ENCODE measurements at places on chromosomes 1 and 21.
A peak's percentile ranks its signal among the peaks of the same experiment; 100 is the strongest.

GRCh38 chr1:236681219-236681618 is 5.1 kb upstream of the ACTN2 start:
- no peak for DNase-seq

DNA sequence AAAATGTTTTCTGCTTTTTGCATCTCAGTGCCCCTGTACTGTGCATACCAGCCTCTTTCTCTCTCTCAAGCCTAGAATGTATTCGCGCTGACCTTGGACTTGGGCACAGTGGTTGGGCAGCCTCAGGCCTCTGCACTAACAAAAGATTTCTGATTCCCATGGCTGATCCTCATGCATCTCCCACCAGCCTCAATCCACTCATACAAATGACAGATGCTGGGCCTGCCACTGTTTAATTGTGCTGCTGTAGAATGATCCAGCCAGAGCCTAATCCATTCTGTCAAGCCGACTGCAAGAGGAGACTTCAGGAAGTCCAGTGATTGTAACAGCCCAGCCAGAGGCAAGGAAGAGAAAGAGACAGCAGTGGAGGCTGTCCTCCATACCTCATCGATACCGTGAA is 180.8 kb downstream of the ASTN1 start:
- DNase-seq: no peak

DNA sequence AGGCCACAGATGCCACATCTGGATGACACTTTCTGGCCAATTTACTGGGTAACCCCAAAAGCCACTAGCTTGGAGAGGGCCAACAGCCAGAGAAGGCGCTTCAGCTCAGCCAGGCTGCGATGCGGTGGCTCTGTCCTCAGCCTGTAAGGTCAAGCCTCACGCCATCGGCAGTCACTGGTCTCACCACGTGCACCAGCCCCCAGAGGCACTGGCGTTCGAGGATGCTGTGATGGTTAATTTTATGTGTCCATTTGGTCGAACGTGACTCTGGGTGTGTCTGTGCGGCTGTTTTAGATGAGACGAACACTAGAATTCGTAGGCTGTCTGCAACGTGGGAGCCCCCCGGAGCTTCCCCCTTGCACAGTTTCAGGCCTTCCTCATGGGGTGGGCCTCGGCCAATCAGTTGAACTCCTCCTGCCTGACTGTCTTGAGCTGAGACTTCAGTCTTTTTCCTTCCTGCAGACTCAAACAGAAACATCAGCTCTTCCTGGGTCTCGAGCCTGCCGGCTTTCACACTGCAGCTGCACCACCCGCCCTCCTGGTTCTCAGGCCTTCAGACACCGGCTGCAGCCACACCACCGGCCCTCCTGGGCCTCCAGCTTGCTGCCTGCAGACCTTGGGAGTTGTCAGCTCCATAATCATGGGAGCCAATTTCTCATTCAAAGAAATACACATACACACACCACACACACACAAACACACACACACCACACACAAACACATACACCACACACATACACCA is 41.6 kb upstream of the SLC45A1 start:
- peak; percentile 50 for DNase-seq

DNA sequence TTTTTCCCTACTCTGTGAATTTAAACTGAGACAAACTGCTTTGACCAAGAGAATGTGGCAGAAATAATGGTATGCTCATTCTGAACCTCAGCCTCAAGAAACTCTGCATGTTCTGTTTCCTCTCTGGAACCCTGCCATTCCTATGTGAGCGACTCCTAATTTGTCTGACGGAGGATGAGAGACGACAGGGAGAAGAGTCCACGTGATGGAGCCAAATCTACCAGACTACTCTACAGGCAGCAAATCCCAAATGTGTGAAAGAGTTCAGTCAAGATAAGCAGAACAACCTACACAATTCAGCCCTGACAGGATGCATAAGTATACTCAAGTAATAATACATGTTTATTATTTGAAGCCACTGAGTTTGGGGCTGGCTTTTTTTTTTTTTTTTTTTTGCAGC is 153.5 kb downstream of the DPYD start:
- DNase-seq: no peak

DNA sequence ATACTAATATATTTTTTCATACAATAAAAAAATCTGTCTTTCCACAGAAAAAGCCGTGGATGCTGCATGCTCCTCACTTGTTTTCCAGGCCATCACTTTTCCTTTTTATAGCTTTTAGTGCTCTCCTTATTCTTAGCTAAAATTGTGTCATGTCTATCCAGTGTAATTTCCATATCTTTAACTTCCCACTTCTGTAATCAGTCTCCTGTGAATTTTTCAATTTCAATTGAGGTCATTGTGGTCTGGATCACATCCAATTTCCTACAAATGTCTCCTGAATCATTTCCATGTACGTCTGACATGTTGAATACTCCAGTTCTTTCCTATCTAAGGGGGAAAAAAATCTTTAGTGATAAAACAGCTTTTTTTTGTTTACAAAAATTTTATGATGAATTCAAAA is 838.2 kb upstream of the B3GALT2 start:
- no peak for DNase-seq

- no peak for DNase-seq
These were observed 1079.8 kb downstream of the ADGRL2 start for GRCh38 chr1:82880506-82880905.

GRCh38 chr1:214702556-214702955 is 99.6 kb downstream of the CENPF start:
- no peak for DNase-seq

DNA sequence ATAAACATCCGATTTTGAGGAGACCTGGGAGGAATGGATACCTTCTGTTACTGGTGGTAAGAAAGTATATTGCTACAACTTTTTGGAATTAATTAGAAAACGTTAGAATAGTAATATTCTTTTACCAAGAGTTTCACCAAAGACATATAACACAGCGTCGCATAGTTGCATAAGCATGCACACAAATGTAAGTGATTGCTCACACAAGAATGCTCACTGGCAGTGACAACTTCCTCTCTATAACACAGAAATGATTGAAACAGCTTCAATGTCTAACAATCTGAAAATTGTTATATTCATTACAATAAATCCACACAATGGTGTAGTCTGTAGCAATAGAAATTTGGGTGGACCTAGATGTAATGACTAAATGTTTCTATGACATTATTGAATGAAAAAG is 998.6 kb downstream of the TTLL7 start:
- no peak for DNase-seq

DNA sequence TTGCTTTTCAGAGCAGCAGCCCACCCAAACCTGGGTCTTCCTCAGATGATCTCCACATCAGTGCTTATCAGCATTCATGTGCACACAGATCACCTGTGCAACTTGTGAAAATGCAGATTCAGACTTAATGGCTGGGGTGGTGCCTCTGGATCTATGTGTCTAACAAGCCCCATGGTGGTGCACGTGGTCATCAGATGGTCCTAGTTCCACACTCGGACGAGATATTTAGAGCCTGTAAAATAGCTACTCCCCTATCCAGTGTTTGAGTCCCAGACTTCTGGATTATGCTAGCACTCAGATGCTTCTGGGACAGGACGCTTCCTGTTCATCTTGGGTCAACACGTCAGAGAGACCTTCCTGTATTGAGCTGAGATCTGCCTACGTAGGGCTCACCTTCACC is 114.2 kb downstream of the LIPI start:
- DNase-seq: no peak

DNA sequence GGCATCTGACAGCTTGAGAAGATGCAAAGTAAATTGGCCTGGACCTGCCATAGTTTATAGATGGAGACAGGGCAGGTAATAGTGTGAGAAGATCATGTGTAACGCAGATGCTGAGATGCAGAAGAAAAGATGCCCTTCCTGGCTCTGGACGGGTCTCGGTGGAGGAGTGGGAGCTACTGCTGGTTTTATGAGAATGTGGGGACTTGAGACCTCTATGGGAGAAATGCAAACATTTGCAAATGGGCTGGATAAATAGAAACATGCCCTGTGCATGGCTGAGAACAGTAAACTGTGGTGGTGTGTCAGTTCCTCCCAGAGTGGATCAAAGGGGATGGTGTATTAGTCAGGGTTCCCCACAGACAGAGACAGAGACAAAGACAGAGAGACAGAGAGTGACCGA is 21.9 kb downstream of the UBASH3A start:
- peak; percentile 63 for DNase-seq

DNA sequence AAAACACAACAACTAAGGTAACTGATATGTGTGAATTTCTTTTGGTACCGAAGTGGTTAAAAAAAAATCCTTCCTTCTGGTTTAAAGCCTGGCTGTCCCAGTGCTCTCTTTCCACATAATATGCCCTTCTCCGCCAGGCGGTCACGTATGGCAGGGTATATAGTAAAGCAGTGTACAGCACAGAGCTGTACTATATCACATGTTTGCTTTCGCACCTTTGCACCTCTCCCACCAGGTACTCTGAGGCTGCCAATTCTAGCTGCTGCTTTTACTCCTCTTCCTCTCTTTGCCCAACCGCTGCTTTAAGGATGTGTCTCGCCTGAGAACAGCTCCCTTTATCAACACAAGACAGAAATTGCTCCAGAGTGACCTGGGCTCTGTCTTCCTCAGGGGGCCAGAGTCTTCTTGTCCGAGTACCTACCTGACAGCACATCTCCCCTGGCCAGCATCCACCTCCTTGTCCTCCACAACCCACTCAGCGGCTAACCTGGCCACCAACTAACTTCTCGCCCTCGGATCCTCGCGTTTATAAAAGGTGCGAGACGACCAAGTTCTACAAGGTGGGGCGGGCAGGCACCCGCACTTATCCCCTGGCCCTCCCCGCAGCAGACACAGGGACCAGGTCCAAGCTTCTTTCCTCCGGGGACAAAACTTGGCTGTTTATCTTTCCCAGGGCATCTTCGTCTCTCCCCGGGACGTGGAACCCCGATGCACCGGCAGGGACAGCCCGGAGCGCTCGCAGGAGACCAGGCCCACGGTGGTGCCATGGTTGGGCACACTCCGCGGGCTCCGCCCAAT is 1.6 kb downstream of the COLGALT2 start:
- DNase-seq: no peak

DNA sequence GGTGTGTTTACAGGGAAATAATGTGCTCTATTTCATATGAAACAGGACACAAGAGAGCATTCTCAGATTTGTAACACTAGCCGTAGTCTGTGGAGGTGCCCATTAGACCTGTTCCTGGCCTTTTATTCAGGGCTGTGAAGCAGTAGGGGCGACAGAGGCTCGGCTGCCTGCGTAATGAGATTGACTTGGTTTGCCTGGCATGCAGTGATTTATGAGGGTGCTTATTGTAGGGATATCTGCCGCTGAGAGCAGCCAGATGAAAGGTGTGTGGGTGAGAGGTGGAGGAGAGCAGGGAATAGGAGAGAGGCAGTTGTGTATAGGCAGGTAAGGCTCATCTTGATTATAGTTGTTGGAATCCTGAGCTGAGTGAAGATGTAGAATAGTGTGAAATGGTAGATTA is 51.3 kb downstream of the DNAJC6 start:
- DNase-seq: no peak

- DNase-seq: no peak
These were observed 2.8 kb upstream of the PHLDA3 start for GRCh38 chr1:201471772-201472171.

DNA sequence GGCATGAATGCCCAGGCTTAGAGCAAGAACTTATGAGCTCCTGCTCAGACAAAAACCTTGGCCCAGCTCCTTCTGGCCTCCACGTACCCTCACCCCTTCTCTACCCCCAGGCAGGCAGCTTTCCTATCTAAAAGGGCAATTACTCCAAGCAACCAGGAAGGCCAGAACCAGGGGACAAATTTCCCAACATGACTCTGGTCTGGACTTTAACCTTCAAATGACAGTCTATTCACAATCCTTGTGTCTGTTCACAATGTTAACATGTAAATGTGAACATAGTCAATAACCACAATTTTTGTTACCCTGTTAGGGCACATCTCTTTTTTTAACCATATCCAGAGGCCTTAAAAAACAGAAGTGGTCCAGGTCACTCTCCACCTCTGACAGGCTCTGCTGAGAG is 64.4 kb upstream of the LAPTM5 start:
- no peak for DNase-seq

DNA sequence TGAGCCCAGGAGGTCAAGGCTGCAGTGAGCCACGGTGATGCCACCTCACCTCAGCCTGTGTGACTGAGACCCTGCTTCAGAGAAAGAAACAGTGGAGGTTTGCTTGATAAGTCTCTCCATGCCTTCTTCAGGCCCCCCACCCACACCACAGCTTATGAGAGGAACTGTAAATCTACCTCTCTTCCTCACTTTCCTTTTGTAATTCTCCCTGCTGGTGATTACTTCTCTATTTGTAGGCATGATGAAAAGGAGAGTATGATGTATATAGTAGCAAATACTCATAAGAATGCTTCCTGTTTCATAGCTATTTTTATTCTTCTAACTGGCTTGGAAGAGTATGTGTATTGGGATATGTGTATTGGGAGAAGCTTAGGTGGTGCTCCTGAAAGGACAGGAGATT is 186.3 kb downstream of the VPS13D start:
- DNase-seq: no peak

- no peak for DNase-seq
These were observed 13.2 kb downstream of the TMEM240 start for GRCh38 chr1:1527092-1527816.

GRCh38 chr1:56911098-56911938 is 54.5 kb downstream of the C8B start:
- DNase-seq: no peak

GRCh38 chr1:6212193-6212959 is 6.5 kb downstream of the RNF207 start:
- no peak for DNase-seq

DNA sequence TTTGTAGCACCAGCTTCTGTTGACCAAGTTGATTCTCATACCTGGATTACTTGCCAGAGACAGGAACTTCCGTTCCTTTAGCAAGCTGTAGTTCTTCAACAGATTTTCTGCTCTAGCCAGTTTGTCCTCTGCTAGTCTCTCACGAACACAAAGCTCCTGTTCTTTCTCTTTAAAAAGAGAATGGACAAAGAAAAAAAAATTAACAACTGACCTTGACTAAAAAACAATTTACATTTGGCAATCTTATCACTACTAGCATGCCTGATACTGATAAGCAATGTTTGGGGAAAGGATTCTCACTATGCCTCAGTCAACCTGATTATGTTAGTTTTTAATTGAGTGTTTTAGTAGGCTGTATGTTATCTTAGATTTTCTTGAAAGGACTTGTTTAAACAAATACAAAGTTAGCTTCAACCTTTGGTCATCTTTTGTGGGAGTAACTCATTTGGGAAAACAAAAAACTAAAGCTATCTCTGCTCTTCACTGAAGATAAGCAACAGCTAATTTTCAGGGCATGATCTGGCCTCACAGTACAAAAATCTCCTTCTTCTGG is 8.3 kb downstream of the NEK2 start:
- DNase-seq: no peak

GRCh38 chr1:243465738-243466137 is 209.9 kb downstream of the SDCCAG8 start:
- peak; percentile 11 for DNase-seq

GRCh38 chr1:157580828-157581210 is 17.1 kb downstream of the FCRL4 start:
- no peak for DNase-seq

GRCh38 chr21:44070391-44070790 is 36.8 kb upstream of the PWP2 start:
- no peak for DNase-seq

DNA sequence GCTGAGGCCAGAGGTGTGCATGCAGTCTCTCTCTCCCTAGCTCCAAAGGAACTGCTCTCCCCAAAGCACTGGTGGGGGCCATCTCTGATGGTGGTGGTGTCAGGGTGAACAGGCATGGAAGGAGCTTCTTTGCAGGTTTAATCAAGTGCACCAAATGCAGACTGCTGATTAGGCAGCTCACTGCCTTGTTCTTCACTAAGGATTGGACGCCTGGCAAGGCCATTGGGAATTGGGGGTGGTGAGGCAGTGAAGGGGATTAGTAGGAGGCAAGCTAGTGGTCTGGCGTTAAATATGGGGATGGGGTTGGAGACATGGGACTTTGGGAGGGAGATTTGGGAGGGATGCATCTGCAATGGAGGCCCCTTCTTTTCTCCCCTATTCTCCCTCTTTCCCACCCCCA is 1.5 kb downstream of the CACNA1E start:
- DNase-seq: no peak
